ENCODE measurements at places on chromosomes 2 and 18. TPM values are rescaled to one million over a fixed set of nuclear protein-coding genes. Genes with fewer than 3 reads are reported as not detected.

SULT1C4 gene
- total RNA-seq, result 4.7 TPM

NT5C1B gene
- not detected for total RNA-seq

UGT1A4 gene
- total RNA-seq, result not detected

OSBPL1A gene
- 21.5 TPM for total RNA-seq

NT5DC4 gene
- total RNA-seq, result not detected

IL37 gene
- not detected for total RNA-seq

DNAJC5G gene
- total RNA-seq, result not detected

GPR39 gene
- total RNA-seq, result not detected

LYPD6B gene
- total RNA-seq, result not detected

SNED1 gene
- total RNA-seq, result 23.1 TPM

C2orf78 gene
- not detected for total RNA-seq

HTR2B gene
- 0.07 TPM for total RNA-seq

CABYR gene
- 5.5 TPM for total RNA-seq

ALPI gene
- not detected for total RNA-seq

All from thoracic aorta endothelial cell (primary cell).